ENCODE measurements at places on chromosomes 13 and 19.
A peak's percentile ranks its signal among the peaks of the same experiment; 100 is the strongest.

DNA sequence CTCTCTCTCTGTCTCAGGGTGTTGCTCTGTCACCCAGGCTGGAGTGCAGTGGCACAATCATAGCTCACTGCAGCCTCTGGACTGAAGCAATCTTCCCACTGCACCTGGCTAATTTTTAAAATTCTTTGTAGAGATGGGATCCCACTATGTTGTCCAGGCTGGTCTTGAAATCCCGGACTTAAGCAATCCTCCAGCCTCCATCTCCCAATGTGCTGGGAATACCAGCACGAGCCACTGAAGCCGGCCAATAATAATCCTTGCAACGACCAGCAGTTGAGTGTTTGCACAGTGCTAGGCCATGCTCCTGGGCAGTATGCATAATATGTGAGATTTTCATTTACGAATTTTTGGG, 640 bp upstream of the EPOR start:
- DNase-seq, result no peak

GRCh38 chr13:30158774-30159445, 148.4 kb downstream of the KATNAL1 start:
- DNase-seq, result no peak

DNA sequence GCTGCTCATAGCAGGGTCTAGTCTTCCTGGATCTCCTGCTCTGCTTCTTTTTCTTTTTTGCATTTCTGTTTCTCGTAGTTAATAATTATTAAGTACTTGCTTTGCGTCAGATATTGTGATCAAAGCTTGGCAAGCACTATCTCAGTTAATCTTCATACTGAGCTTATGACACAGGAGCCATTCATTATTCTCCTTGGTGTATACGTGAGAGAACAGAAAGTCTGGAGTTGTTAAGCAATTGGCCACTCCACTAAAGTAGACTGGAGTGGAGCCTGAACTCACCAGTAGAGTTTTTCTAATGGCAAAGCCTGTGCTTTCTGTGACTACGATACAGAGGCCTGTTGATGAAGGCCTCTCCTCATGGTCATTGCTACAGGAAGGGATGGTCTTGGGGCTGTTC, 285.9 kb downstream of the RFC3 start:
- DNase-seq, result no peak

- no peak for DNase-seq
Observed at GRCh38 chr13:99352351-99353245, 45.4 kb upstream of the GPR183 start.

GRCh38 chr13:37806666-37807065, 62.9 kb downstream of the TRPC4 start:
- no peak for DNase-seq

GRCh38 chr13:101013245-101013644, 338.6 kb upstream of the TMTC4 start:
- DNase-seq, result no peak

GRCh38 chr13:50788551-50789210, 54.8 kb downstream of the DLEU7 start:
- DNase-seq, result no peak

DNA sequence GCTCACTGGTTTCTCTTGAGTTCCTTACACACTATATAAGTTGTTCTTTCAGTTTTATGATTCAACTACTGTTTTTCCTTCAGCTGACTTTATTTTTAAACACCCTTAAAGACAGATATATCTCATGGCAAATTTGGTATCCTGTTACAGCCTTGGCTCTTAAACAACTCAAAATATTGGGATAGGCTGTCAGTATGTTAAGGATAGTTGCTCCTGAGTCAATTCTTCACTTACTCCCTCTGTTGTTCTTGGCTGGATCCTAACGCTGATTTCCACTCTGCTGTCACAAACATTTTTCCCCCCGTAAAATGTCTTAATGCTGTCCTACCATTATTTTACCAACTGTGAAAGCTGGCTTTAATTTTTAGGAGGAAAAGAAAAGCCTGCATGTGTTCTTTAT, 1.2 kb downstream of the KCNRG start:
- no peak for DNase-seq

- DNase-seq, result no peak
Observed at GRCh38 chr13:99601535-99601934, 100.3 kb downstream of the TM9SF2 start.

DNA sequence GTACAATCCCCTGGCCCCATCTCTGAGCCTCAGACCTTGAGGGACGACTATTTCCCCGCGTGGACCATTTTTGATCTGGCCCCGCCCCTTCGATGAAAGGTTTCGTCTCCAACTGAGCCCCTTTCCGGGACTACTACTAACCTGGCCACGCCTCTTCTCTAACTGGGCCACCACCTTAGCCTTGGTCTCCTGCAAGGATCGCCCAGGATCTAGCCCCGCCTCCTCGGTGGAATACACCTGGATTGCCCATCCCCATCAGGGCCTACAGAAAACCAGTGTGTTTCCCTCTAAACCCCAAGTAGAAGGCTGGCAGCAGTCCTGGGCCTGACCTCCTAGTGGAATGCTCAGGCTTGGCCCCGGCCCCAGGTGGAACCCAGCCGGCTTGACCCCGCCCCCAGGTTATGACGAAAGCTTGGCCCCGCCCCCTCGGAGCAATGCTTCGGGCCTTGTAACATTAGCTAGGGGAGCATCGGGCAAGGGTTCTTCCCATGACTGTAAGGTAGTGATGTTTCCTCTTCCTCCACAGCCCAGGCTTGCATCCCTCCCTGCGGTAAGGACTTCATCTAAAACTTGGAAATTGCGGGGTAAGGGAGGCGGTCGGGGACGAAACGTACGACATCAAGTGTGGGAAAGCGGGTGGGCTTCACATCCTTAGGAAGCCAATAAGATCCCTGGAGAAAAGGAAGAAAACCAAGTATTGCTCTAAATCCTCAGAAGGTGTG, 9.1 kb downstream of the SPACA6 start:
- peak; percentile 28 for DNase-seq

- no peak for DNase-seq
Observed at GRCh38 chr19:51272183-51272810, 21.4 kb downstream of the SIGLECL1 start.

GRCh38 chr13:81738364-81738763, 1397.4 kb upstream of the SPRY2 start:
- no peak for DNase-seq

GRCh38 chr19:35278578-35279284, 3.6 kb upstream of the HAMP start:
- DNase-seq, result no peak

DNA sequence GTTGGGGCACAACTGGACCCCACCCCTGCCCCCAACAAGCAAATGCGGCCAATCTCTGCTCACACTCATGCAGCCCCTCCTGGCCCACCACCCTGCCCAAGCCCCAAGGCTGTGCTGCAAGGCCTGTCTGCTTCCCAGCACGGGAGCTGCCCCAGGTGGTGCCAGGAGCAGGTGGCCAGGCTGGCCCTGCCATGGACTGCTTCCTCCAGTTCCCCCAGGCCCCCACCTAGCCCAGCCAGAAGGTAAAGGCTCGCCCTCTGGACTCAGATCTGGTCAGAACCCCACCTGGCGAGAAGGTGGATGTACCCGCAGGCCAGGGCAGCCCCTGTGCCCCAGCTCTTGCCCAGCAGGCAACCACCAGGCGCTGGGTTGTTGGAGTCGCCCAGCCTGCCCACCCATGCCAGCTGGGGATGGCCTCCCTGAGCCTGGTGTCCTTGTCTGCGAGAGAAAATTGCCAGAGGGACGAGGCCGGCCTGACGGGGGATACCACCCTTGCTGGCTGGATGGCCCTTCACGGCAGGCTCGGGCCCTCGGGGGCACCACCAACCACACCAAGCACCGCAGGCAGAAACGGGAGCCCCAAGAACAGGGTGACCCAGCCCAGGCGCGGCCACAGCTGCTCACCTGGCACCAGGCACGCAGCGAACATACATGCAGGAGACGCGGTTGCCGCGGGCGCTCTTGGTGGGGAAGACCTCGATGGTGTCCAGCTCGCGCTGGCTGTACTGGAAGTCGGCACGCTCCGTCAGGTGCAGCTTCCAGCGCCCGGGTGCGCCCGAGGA, 4.5 kb downstream of the ABHD17A start:
- no peak for DNase-seq
